SW 1271 (cell line): ENCODE measurements at places on chromosomes 6 and 20.

GRCh38 chr20:6814945-6815344, 47.5 kb downstream of the BMP2 start:
- DNase-seq, result no peak

GRCh38 chr6:132259070-132259469, 142.2 kb downstream of the MOXD1 start:
- no peak for DNase-seq

GRCh38 chr6:131631625-131632289, 3.7 kb upstream of the MED23 start:
- no peak for DNase-seq

DNA sequence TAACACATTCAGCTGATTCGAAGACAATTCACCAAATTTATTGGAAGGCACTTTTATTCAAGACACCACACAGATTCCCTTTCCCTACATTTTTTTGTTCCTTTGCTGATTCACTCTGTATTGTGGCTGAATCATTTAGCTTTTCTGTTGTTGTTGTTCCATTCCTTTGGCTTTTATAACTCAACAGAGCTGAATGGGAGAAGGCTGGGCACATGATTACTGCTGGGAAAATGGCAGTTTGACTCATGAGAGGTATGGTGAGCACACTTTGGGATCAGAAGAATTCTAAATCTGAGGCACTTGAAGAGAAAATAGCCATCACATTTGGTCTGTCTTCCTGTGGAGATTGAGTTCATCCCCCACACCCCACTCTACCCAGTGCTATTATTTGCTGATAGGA, 15.7 kb upstream of the SAYSD1 start:
- DNase-seq, result no peak

- no peak for DNase-seq
Measured at GRCh38 chr6:163782436-163783003, 368.0 kb downstream of the QKI start.

- no peak for DNase-seq
Measured at GRCh38 chr6:25002326-25003091, 66.7 kb upstream of the RIPOR2 start.

DNA sequence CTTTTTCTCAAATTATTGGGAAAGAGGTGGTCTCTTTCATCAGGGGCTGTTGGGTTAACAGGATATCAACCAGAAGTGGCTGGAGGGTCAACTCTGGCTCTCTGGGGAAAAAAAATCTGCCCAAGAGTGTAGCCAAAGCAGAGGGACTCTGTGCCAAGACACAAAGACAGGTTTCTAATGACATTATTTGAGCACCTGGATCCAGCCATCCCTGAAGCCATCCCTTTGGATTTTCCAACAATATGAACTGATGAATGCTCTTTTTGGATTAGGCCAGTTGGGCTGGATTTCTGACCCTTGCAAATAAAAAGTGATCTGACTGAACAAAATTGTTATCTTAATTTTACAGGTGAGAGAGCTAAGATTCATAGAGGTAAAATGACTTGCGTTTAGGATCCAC, 88.7 kb downstream of the KCNB1 start:
- DNase-seq, result no peak

GRCh38 chr6:2850538-2851113, 9.0 kb upstream of the SERPINB1 start:
- peak; percentile 86 for DNase-seq

DNA sequence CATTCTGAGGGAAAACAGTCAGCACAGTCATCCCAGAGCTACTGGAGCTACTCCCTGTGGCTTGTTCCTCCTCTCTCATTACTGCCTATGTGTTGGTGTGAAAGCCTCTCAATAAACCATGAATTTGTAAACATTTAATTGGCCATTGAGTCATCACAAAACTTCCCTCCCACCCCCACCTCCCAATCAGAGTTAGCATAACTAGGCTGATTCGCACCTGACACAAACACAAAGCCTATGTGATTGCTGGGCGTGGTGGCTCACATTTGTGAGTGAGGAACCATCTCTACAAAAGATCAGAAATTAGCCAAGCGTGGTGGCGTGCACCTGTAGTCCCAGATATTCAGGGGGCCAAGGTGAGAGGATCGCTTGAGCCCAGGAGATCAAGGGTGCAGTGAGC, 17.1 kb upstream of the SNTA1 start:
- DNase-seq, result no peak

GRCh38 chr6:140644017-140644416, 1269.6 kb upstream of the CITED2 start:
- no peak for DNase-seq

DNA sequence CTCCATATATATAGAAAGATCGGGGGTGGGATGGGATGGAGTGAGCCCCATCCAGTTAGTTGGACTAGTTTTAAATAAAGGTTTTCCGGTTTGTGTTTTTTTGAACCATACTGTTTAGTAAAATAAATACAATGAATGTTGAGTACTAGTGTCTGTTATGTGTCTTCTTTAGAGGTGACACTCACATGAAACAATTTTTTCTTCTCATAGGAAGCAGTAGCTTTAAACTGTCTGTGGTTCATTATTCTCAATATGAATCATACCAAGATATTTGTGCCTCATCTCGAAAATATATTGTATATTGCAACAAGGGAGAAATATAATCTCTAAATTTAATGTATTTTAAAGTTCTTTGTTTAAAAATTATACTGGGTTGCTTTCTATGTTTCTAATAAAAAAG, 33.4 kb downstream of the HSF2 start:
- DNase-seq, result no peak

GRCh38 chr6:136341967-136342366, 52.3 kb upstream of the BCLAF1 start:
- no peak for DNase-seq

DNA sequence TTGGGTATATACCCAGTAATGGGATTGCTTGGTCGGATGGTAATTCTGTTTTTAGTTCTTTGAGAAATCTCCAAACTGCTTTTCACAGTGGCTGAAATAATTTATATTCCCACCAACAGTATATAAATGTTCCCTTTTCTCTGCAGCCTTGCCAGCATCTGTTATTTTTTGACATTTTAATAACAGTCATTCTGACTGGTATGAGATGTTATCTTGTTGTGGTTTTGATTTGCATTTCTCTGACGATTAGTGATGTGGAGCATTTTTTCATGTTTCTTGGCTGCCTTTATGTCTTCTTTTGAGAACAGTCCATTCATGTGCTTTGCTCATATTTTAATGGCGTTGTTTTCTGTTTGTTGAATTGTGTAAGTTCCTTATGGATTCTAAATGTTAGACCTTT, 641.6 kb downstream of the HACE1 start:
- no peak for DNase-seq

DNA sequence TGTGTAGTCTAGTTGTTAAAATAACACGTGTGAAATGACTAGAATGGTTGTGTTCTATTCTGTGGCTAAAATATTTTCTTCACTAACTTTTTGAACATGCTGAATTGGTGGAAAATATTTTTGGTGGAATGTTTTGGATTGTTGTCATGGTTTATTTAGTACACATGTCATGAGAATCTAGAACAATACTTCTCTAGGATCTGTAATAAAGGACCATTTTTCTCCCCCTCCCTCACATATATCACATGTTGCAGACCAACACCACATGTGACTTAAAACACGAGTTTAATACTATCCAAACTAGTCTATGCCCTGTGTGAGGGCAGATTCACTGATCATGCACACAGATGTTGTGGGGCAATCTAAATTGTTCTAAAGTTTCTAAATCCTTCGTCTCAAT, 29.2 kb downstream of the FIG4 start:
- no peak for DNase-seq

- peak; percentile 8 for DNase-seq
Measured at GRCh38 chr6:126539022-126539421, 199.1 kb downstream of the CENPW start.

GRCh38 chr20:54075322-54075721, 4.9 kb upstream of the BCAS1 start:
- no peak for DNase-seq

DNA sequence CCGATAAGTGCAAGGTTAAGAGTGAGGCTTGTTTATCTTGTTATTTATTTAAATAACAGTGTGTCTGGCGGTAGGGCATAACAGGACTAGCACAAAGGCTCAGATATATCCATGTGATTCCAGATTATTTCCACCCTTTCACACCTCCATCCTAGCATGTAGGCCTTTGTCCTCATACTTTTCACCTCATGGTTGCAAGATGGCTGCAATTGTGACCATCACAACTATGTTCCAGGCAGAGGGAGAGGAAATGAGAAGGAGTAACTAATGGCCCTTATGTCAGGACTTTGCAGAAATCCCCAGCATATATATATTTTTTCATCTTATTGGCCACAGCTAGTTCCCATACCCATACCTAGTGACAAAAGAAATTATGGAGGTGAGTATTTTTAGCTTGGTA, 23.5 kb upstream of the RALY start:
- DNase-seq, result no peak

GRCh38 chr6:39166189-39166911, 51.4 kb upstream of the SAYSD1 start:
- no peak for DNase-seq

GRCh38 chr20:48818481-48818987, 9.3 kb downstream of the PREX1 start:
- DNase-seq, result no peak

GRCh38 chr20:47227576-47227975, 128.9 kb downstream of the ZMYND8 start:
- DNase-seq, result no peak

DNA sequence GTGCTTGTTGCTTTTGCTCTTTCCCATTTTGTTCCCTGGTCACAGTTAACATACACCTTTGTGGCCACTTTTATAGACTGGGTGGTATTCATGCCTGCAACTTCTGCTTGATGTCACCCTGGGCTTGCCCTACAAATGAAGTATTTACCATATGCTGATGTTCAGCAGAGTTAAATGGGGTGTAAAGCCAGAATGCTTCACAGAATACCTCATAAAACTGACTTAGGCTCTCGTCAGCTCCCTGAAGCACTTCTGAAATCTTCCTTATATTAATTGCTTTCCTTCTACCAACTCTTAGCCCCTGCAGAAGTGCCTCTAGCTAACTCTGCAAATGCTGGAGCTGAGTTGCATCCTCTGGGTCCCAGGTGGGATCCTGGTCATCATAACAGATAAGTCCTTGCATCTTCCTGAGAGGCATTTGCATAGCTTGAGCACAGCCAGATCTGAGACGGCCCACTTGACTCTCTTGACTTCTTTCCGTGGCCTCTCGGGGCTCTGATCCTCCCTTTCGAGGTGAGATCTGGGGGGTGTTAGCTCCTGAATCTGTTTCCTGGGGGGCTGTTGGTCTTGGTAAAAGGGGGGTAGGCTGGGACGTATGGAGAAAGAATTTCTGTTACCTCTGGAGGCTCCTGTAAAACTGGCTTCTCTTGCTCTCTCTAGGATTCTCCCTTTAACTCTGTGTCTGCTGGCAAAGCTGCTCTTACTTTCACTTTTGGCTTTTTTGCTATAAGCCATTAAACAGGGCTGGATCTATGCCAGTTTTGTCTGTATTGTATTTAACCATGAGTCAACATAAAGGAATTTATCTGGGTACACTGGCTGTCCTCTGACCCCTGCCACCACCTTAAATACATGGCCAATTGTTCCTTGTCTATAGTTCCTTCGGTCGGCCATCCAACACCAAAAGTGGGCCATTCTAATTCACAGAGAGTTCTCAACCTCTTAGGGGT, 223.0 kb upstream of the SYNCRIP start:
- DNase-seq, result peak; percentile 28

DNA sequence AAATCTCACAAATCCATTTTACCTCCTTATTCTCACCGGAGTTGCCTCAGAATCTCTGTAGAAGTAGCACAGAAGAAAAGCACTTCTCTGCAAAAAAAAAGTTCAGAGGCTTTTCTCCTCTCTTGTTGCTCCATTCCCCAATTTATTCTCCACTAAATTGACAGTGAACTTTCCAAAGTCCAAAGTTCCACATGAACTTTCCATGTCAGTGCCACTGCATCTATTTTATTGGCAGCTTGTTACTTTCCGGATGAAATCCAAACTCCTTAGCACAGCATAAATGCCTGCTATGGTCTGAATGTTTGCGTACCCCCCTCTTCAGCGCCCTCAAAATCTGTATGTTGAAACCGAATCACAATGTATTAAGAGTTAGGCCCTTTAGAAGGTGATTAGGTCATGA, 77.0 kb upstream of the MAP7 start:
- no peak for DNase-seq

DNA sequence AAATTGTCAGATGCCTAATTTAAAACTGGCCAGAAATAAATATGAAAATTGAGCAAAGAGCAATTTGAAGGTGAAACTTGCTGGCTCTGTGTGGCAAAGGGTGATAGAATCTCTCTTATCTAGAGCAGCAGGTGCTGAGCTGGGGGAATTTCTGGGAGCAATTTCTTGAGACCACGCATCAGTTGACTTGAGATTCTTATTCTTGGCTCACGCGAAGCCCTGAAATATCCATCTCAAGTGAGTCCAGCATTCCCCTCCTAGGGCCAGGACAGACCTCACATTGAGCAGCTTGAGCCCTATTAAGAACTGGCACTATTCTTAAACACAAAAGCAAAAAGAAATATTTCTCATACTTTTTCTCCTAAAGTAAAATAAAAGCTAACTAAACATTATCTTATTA, 66.3 kb downstream of the MAP7 start:
- no peak for DNase-seq

DNA sequence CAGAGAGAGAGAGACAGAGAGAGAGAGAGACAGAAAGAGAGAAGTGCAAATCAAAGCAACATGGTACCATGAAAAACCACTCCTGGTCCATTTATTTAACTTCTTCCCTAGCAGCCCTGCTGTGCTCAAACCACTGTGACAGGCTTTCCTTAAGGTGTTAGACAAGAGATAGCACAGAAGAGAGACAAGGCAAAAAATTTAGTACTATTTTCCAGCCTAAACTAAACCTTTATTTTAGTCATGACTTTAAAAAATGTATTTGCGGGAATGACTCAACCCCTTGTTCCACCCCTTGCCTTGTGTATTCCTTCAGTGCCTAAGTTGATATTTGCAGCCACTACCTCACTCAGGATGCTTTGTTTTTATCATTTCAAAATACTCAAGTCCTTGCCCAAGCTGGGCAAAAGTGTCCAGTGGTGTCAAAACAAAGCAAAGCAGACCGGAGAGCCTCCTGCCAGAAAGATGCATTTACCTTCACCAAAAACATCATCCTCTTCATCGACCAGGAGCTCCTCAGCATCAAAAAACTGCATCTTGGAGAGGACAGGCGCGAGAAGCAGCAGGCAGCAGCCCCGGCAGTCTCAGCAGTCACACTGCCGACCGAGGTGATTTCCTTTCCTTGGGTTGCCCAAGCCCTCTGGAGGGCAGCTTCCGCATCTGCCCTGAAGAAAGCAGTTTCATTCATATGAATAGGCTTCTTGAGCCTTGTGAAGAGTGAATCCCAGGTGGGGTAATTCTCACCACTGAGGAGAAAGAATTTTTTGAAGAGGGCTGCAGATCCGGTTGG, at the start of gene RIPOR2:
TSS of gene RIPOR2 (minus strand) at position 595 of the 787 bp plus-strand sequence. CDS start at position 533, 62 bp downstream.
- DNase-seq, result no peak

GRCh38 chr6:44088827-44089590, 38.2 kb downstream of the MRPL14 start:
- no peak for DNase-seq

DNA sequence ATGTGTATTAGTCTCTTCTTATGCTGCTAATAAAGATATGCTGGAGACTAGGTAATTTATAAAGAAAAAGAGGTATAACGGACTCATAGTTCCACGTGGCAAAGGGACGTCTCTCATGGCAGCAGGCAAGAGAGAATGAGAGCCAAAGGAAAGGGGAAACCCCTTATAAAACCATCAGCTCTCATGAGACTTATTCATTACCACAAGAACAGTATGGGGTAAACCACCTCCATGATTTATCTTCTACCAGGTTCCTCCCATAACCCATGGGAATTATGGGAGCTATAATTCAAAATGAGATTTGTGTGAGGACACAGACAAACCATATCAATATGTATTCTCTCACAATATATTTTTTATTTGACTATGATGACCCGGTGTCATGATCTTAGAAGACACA, 109.1 kb downstream of the UTRN start:
- no peak for DNase-seq
